ENCODE measurements at places on chromosomes 3 and 15.

DNA sequence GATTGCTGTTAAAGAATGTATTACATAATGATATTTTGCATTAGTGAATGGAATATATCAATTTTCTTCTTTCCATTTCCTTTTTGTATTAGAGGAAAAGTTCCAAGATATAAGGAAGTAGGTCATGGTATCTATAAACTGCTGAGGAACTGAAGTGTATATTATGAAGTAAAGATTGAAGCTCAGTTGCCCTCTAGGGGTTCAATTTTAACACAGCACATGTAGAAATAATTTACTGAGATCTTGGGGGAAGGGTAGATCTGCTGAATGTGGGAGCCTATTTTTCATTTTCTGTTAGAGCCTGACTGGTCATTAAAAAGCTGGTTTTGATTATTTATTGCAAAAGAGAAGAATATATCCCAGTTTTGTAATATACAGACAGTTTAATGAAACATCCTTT is 45.2 kb downstream of the CMC1 start:
- peak; percentile 7 for DNase-seq

GRCh38 chr3:67075295-67075694 is 77.2 kb downstream of the KBTBD8 start:
- DNase-seq = no peak

- no peak for DNase-seq
Measured at GRCh38 chr15:90708516-90708915, 8.6 kb upstream of the BLM start.

DNA sequence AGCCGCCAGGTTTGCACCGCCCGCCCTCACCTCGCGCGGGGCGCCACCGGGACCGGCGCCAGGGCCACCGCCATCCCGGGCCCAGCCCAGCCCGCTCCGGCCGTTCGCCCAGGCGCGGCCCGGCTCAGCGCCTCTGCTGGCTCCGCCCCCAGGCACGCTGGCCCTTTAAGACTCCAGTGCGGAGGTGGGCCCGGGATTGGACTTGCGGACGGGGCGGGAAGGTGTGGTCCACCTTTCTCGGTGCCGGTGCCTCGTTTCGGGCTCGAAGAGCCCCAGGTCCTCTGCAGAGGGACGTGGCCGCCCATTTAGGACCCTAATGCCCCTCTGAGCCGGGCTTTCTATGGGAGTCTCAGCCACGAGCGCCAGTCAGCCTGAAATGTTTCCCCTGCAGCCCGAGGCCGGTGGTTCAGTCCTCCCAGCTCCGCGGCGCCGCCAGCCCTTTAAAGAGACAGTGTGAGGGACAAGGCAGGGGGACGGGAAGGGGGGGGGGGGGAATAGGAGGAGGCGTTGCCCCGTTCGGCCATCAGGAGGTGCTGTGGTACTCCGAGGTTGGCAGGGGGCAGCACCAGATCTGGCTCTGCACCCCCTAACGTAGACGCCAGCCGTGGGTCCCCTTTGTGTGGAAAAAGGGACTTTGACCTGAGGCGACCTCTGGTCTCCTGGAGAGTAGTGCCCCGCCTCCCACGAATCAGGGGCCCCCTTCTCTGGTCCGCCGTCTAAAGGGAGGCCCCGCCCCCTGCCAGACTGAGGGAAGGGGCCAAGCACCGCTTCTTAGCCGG is 1.0 kb downstream of the HYAL2 start:
- DNase-seq = peak; percentile 78

DNA sequence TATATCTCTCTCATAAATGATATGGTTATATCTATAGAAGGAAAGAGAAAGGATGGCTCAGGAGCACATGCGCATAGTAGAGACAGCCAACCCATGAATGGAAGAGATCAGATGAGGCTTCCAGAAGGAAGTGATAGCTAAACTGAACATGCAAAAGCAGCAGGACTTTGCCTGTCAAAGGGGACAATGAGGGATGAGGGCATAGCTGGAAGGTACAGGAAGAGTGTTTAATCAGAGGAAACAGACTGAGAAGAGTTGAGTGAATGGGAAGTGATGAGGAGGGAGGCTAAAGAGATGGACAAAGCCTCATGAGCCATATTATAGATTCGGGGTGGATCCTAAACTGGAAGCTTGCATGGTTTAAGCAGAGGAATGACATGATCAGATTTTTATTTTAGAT is 26.5 kb upstream of the VEPH1 start:
- DNase-seq = no peak

DNA sequence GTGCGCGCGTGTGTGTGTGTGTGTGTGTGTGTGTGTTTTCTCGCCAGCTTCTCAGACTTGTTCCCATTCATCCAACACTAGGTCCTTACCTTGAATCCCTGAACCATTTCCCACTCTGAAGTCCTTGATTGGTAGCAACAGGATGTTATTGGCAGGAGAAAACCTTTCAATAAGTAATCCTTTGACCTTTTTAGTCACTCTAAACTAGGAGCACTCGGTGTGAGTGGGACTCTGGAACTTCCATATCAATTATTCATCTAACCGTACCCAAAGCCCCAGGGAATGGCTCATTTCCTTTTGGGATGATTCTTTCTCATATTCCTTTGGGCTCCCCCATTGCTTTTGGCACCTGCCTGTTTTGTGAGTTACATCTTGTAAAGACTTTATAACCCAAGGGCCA is 140.2 kb upstream of the SPRED1 start:
- peak; percentile 13 for DNase-seq

GRCh38 chr3:114499976-114500375 is 206.1 kb downstream of the TIGIT start:
- DNase-seq = no peak
